ENCODE measurements at places on chromosomes 11 and 22. TPM values are rescaled to one million over a fixed set of nuclear protein-coding genes. Genes with fewer than 3 reads are reported as not detected.
A peak's percentile ranks its signal among the peaks of the same experiment; 100 is the strongest.

The NLRP14 gene
- total RNA-seq: 0.30 TPM

The SCT gene
- total RNA-seq: not detected

The RNF26 gene
- total RNA-seq: 47.9 TPM

The PHF21B gene
- total RNA-seq: 36.5 TPM

The RAB39A gene
- total RNA-seq: 10.8 TPM

The TMEM258 gene
- total RNA-seq: 162 TPM

The XKR3 gene
- not detected for total RNA-seq

DNA sequence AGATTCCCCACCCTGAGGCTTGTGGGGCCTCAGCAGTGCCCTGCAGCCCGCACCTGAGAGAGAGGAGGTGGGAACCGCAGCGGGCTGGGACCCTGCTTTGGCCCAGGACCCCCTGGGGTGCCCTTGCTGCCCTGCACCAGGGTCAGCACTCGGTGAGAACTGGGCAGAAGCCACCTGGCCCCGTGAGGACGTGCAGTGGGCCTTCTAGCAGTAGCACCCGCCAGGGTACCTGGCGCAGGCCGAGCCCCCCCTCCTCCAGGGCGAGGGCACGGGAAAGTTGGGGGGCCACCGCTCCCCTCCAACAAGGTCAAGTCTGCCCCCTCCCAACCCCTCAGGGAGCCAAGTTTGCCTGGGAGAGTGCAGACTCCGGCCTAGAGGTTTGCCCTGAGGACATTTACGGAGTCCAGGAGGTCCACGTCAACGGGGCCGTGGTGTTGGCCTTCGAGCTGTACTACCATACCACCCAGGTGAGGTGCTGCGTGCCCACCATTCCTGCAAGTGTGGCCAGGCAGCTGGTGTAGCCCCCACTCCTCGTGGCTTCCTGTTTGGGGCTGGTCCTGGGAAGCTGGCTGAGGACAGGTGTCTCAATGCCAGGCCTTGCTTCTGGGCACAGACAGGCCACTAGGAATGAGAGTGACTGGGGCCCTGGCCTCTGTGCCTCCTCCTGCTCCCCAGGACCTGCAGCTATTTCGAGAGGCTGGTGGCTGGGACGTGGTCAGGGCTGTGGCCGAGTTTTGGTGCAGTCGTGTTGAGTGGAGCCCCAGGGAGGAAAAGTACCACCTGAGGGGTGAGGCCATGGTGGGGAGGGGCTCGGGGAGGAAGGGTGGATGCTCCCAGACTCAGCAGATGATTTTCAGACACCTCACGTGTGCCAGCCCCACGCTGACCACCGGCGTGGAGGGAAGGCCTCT is 3.5 kb downstream of the PGGHG start:
- no peak for DNase-seq
- no peaks in the 10 kb centered on the region for H3K36me3 ChIP-seq
- H3K4me1 ChIP-seq: peaks cover 3% of the 10 kb centered on the region
- H3K27me3 ChIP-seq: peaks cover 8% of the 10 kb centered on the region
- no peak overlapping the region for H3K27ac ChIP-seq

- H3K4me3 ChIP-seq: no peak overlapping the region
- DNase-seq: no peak
- no peaks in the 10 kb centered on the region for H3K36me3 ChIP-seq
- H3K27ac ChIP-seq: no peak overlapping the region
- no peaks in the 10 kb centered on the region for H3K27me3 ChIP-seq
Measured at GRCh38 chr11:6489306-6489705, 7.8 kb upstream of the DNHD1 start.

GRCh38 chr11:12009617-12010321 is 1.3 kb upstream of the DKK3 start:
- peak overlapping the region; percentile 57 for H3K27ac ChIP-seq
- DNase-seq: no peak
- H3K4me1 ChIP-seq: peaks cover 14% of the 10 kb centered on the region
- H3K36me3 ChIP-seq: no peaks in the 10 kb centered on the region
- peak overlapping the region; percentile 92 for H3K4me3 ChIP-seq

- H3K27ac ChIP-seq: no peak overlapping the region
- H3K4me1 ChIP-seq: no peaks in the 10 kb centered on the region
Measured at GRCh38 chr11:22474616-22475015, 136.4 kb downstream of the SLC17A6 start.

GRCh38 chr22:36759481-36760159 is 16.3 kb downstream of the IFT27 start:
- peaks cover 11% of the 10 kb centered on the region for H3K36me3 ChIP-seq
- H3K4me1 ChIP-seq: no peaks in the 10 kb centered on the region
- H3K4me3 ChIP-seq: no peak overlapping the region
- H3K27ac ChIP-seq: no peak overlapping the region
- H3K27me3 ChIP-seq: peaks cover 12% of the 10 kb centered on the region
- no peak for DNase-seq

- H3K27ac ChIP-seq: no peak overlapping the region
- H3K4me3 ChIP-seq: no peak overlapping the region
- no peaks in the 10 kb centered on the region for H3K4me1 ChIP-seq
Measured at GRCh38 chr11:60184824-60185511, 2.1 kb upstream of the MS4A6A start.

GRCh38 chr22:26970809-26971394 is 313.5 kb downstream of the MIAT start:
- H3K27ac ChIP-seq: no peak overlapping the region
- no peak for DNase-seq
- no peaks in the 10 kb centered on the region for H3K4me1 ChIP-seq
- no peak overlapping the region for H3K4me3 ChIP-seq

- H3K4me1 ChIP-seq: peaks cover 5% of the 10 kb centered on the region
- H3K27me3 ChIP-seq: peaks cover 60% of the 10 kb centered on the region
- H3K36me3 ChIP-seq: no peaks in the 10 kb centered on the region
- no peak for DNase-seq
- no peak overlapping the region for H3K27ac ChIP-seq
- H3K4me3 ChIP-seq: no peak overlapping the region
Measured at GRCh38 chr11:69894648-69895047, 75.4 kb upstream of the FGF3 start.

- no peak for DNase-seq
- no peaks in the 10 kb centered on the region for H3K27me3 ChIP-seq
- no peak overlapping the region for H3K4me3 ChIP-seq
Measured at GRCh38 chr11:67648140-67648795, 2.3 kb downstream of the ACY3 start.

DNA sequence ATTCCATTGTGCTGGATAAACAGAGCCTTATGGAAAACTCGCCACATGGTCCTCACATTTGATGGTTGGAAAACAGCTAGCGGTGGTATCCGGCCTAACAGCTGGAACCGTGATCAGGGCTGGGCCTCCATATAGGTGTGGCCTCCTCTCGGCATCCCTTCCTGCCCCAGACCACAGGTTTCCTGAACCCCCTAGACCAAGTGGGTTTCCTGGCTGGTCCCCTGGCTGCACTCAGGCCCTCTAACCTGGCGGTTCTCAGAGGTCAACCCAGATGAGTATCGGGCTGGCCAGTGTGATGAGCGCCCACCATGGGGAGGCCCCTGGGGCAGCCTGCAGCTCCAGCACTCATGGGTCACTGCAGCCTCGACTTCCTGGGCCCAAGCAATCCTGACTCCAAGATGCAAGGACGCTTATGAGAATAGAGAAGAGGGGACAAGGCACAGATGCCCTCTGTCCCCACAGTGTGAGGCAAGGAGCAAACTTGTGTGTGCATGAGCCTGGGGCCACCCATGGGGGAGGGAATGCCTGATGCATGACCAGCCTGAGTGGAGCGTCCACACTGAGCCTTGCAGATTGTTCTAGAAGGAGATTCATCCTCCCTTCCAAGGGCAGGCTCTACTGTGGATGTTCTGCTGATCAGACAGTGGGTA is 53.4 kb upstream of the WNT7B start:
- no peaks in the 10 kb centered on the region for H3K36me3 ChIP-seq
- H3K27me3 ChIP-seq: peaks cover 68% of the 10 kb centered on the region
- H3K4me3 ChIP-seq: no peak overlapping the region
- DNase-seq: no peak

DNA sequence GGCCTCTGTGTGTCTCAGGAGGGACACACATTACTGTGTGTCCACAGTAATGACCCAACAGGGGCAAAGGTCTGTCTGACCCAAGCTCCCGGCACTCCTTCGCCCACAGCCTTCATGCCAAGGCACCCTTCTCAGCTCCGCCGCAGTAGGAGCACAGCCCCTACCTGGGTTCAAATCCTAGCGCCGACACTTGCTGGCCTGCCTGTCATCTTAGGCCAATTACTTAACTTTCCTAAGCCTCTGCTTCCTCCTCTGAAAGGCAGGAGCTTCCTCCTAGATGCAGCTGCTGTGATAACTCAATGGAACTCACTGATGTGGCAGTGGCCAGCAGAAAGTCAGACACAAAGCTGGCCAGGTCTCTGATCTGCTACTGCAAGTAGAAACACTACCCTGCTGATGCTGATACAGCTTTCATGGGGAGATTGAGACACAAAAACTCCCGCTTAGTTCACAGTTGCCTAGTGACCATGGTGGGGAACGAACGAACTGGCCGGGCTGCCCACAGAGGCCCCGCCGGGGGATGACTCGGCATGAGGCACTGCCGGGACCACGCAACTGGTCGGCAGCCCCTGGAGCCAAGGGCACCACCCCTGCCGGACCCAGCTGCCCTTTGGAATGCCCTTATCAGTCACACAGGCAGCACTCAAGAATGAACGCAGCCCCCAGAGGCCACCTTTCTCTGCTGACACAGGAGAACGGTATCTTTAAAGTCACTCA is 8.1 kb downstream of the EHD1 start:
- H3K27ac ChIP-seq: peak overlapping the region; percentile 85
- DNase-seq: no peak
- peaks cover 45% of the 10 kb centered on the region for H3K4me1 ChIP-seq
- no peaks in the 10 kb centered on the region for H3K27me3 ChIP-seq
- peak overlapping the region; percentile 27 for H3K4me3 ChIP-seq

GRCh38 chr11:120880498-120881175 is 143.3 kb upstream of the TBCEL start:
- no peaks in the 10 kb centered on the region for H3K27me3 ChIP-seq
- no peak overlapping the region for H3K4me3 ChIP-seq
- H3K27ac ChIP-seq: no peak overlapping the region
- peaks cover 3% of the 10 kb centered on the region for H3K36me3 ChIP-seq

GRCh38 chr11:62353841-62354240 is 16.6 kb downstream of the ASRGL1 start:
- H3K27ac ChIP-seq: no peak overlapping the region
- H3K4me1 ChIP-seq: peaks cover 18% of the 10 kb centered on the region
- no peak for DNase-seq
- H3K4me3 ChIP-seq: no peak overlapping the region
- H3K27me3 ChIP-seq: no peaks in the 10 kb centered on the region
- H3K36me3 ChIP-seq: peaks cover 15% of the 10 kb centered on the region

DNA sequence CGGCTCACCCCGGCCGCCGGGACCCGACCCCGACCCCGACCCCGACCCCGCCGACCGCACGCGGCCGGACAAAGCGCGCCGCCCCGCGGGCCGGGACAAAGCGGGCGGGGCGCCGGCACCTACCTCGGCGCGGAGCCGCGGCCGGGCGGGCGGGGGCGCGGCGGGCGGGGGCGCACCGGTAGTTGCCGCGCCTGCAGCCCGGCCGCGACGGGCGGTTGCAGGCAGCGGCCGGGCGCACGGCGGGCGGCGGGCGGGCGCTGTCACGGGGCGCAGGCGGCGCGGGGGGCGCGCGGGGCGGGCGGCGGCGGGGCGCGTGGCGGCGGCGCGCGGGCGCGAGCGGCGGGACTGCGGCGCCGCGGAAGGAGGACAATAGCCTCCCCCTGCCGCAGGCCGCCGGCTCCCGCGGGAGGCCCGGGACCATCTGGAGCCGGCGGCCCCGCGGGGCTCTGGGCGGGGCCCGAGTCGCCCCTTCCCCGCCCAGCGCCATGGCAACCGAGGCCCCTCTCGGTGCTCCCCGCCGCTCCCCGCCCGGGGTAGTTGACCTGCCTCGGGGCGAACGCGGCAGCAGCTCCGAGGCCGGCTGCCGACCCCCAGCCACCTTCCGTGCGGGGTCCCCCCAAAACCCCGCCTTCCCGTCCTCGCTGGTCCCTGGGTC is 851 bp downstream of the SPTBN2 start:
- H3K27me3 ChIP-seq: peaks cover 62% of the 10 kb centered on the region
- peak; percentile 27 for DNase-seq
- peaks cover 24% of the 10 kb centered on the region for H3K4me1 ChIP-seq
- H3K27ac ChIP-seq: peak overlapping the region; percentile 89
- H3K36me3 ChIP-seq: no peaks in the 10 kb centered on the region

DNA sequence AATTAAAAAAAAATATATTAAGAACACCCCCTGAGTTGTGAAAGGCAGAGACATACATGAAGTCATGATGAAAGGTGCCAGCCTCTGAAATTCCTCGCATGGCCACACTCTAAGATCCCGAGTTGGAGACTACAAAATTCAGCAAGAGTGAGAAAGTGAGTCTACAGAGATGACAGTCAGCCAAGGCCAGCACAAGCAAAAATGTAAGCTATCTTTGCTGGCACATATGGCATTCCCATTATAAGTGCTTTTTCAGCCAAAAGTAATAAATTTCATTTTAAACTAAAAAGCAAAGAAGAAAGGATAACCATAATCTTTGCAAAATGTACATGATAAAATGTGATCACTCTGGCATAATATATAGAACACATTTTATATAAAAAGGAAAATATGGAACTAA is 40.6 kb downstream of the FANCF start:
- no peaks in the 10 kb centered on the region for H3K4me1 ChIP-seq
- H3K4me3 ChIP-seq: no peak overlapping the region
- H3K27me3 ChIP-seq: no peaks in the 10 kb centered on the region
- no peak overlapping the region for H3K27ac ChIP-seq

DNA sequence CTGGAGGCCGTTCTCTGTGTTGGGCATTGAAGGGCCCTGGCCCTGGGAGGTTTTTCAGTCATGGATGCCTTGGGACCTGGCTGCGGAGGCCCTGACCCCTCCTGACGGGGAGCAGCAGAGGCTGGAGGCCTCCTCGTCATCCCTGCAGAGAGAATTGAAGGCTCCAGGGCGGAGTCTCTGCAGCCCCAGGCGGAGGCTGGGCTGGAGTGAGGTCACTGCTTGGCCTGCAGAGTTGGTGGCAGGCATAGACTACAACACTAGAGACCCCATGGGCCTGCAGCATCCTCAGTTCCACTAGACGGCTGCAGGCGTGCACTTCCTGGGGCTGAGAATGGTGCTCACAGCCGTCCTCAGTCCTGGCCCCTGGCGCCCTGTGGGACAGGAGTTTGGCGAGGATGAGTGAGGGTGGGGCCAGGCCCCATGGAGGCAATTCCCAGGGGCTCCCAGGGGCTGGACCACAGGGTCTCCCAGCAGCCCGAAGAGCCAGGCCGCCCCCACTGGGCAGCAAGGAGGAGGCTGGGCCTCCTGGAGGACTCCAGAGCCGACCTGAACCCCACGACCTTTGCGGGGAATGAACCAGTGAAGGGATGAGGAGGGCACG is 1194.9 kb downstream of the BRD1 start:
- H3K36me3 ChIP-seq: no peaks in the 10 kb centered on the region
- H3K4me3 ChIP-seq: no peak overlapping the region
- no peak for DNase-seq
- no peak overlapping the region for H3K27ac ChIP-seq
- H3K4me1 ChIP-seq: peaks cover 17% of the 10 kb centered on the region
- H3K27me3 ChIP-seq: no peaks in the 10 kb centered on the region

GRCh38 chr11:13260963-13261588 is 16.5 kb upstream of the BMAL1 start:
- H3K27ac ChIP-seq: no peak overlapping the region
- no peak for DNase-seq
